ENCODE measurements at places on chromosomes 7 and 10. TPM values are rescaled to one million over a fixed set of nuclear protein-coding genes. Genes with fewer than 3 reads are reported as not detected.

AGBL3 gene
- polyA plus RNA-seq: 9.2 TPM

KCP gene
- 41.9 TPM for polyA plus RNA-seq

- DNase-seq: no peak
Observed at GRCh38 chr10:103441206-103441605, 11.0 kb downstream of the CALHM2 start.

PRSS37 gene
- not detected for polyA plus RNA-seq

POM121L12 gene
- not detected for polyA plus RNA-seq

- DNase-seq: no peak
Observed at GRCh38 chr7:39703144-39703543, 79.8 kb downstream of the RALA start.

IGFBP1 gene
- 0.51 TPM for polyA plus RNA-seq

DNA sequence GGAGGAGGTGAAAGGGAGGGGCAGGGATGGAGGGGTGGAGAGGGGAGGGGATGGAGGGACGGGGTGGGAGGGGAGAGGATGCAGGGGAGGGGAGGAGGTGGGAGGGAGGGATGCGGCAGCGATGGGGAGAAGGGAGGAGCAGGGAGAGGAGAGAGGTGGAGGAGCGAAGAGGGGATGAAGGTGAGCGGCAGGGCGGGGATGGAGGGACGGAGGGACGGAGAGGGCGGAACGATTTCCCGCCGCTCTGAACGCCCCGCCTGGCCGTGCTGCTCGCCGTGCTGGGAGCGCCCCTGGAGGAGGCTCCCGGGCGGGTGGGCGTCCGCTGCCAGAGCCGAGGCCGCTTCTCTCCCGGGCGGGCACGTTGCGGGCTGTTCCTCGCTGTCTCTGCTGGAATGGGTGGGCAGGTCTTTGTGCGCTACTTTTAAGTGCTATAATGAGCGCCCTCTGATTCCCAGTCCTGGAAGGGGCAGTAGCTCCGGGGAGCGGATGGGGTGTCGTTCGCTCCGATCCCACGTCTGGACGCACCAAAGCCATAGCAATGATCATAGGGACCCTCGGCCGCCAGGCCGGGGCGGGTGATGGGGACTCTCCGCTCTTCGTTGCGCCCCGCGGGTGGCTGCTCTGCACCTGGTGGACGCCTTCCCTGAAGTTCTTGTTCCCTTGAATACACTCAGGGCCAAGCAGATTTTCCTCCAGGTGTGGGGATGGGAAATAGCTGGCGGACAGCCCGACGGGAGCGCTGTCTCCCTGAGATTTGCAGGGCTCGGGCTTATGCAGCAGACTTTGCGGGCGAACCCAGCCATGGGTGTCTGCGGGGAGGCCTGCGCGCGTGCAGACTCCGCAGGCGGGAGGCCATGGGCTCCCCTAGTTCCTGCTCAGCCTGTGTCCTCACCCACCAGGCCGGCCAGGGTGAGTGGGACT, 81.1 kb upstream of the CPXM2 start:
- no peak for DNase-seq

DNA sequence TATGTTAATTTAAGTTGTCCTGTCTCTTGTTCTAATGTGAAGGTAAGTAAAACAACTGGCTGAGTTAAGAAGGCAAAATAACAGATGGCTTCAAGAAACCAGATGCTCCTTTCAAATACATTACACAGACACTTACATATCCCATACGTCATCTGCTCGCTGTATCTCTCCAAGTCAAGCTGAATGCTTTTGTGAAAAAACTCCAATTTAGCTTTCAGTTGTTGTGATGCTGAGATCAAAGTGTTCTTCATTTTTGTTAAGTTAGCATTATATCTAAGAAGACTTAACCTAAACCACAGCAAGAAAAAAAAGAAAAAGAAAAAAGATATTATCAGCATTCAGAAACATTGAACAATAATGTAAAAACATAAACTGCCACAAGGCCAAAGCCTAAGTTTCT, 18.5 kb upstream of the ERLIN1 start:
- no peak for DNase-seq

DNA sequence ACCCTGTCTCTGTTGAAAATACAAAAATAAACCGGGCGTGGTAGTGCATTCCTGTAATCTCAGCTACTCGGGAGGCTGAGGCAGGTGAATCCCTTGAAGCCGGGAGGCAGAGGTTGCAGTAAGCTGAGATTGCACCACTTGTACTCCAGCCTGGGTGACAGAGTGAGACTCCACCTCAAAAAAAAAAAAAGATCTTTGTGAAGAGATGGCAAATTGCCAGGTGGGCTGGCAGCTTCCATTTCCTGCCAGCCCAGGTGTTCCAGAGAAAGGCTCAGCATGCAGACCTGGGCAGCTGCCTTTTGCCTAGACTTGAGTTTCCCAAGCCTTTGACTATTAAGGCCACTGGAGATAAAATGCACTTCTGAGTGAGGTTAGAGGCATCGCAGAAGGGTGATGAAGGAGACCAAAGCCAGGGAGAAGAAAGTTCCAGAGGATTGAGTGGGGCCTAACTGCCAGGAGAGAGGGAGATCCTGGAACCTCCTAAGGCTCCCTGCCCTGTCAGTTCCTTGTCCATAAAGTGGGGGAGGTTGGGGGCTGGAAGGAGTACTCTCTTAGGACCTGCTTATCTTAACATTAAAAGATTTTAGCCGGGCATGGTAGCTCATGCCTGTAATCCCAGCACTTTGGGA, 10.0 kb upstream of the DDIT4 start:
- DNase-seq: no peak

DNA sequence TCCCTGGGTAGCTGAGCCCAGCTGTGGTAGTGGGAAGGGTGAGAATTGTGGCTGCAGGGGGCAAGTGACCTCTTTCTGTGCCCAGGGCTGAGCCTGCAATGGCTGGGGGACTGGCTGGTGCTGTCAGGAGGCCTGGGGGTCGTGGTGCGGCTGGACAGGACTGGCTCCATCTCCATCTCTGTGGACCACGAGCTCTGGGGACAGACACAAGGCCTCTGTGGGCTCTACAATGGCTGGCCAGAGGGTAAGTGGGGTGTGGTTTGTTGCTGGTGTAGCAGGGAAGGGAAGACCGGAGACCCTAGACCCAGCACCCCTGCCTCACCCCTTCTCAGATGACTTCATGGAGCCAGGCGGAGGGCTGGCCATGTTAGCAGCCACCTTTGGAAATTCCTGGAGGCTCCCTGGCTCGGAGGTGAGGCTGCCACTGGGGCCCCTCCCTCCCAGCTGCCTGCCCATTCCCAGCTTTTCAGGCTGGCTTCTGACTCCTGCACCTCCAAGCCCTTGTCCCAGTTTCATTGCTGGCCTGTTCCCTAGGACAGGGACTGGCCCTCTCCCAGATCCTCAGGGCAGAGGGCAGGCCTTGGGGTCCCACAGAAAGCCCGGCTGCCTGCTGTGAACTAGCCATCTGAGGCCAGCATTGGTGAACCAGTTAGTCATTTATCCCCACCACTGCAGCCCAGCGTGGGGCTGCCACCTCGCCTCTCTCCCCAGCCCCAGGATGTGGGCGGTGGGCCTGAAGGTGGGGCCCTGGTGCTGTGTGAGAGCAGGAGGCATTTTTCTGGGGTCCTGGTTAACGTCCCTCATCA, 5.5 kb upstream of the ZNF467 start:
- no peak for DNase-seq

DNA sequence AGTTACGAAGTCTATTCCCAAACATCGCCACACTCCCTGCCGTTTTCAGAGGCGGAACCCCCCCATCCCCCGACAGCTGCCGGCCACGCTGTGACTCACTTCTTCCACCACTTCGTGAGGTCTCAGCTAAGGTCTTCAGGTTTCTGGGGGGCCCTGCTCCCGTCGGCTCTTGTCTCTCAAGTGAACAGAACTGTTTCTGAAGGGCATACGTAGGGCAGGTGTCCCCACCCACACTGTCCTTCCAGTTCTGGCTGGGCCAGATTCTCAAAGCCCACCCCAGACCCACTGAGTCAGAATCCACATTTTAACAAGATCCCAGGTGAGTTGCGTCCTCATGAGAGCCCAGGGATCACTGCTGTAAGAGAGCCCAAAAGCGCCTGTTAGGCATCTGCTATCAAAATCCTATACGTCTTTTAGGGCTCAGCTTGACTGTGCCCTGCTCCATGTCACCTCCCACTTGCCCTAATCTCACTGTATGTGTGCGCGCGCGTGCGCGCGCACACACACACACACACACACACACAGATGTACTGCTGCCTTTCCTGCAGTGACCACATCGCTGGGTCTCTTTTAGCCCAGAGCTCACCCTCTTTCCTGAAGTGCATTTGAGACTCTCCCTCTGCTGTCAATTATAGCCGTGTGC, 78.8 kb downstream of the PROSER2 start:
- DNase-seq: no peak

GRCh38 chr7:77935652-77936348, 137.2 kb downstream of the PHTF2 start:
- no peak for DNase-seq

DNA sequence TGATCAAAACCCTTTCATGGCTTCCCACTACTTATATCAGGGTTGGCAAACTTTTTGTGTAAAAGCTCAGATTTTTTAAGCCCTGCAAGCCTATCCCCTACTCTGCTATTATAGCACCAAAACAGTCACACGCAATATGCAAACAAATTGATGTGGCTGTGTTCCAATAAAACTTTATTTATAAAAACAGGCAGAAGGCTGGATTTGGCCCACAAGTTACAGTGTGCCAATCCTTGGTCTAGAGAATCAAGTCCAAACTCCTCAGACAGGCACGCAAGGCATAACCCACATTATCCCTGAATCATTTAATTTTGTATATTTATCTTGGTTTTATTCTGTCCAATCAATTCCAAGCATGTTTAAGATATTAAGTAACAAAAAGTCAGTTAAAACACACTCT, 71.9 kb downstream of the SGMS1 start:
- DNase-seq: no peak

- no peak for DNase-seq
Observed at GRCh38 chr7:44127161-44127560, 3.8 kb upstream of the POLD2 start.

JCAD gene
- polyA plus RNA-seq: 31.8 TPM

CSGALNACT2 gene
- 21.5 TPM for polyA plus RNA-seq
